HepG2 (cell line): ENCODE measurements at places on chromosomes 5 and 9. TPM values are rescaled to one million over a fixed set of nuclear protein-coding genes. Genes with fewer than 3 reads are reported as not detected.

DNA sequence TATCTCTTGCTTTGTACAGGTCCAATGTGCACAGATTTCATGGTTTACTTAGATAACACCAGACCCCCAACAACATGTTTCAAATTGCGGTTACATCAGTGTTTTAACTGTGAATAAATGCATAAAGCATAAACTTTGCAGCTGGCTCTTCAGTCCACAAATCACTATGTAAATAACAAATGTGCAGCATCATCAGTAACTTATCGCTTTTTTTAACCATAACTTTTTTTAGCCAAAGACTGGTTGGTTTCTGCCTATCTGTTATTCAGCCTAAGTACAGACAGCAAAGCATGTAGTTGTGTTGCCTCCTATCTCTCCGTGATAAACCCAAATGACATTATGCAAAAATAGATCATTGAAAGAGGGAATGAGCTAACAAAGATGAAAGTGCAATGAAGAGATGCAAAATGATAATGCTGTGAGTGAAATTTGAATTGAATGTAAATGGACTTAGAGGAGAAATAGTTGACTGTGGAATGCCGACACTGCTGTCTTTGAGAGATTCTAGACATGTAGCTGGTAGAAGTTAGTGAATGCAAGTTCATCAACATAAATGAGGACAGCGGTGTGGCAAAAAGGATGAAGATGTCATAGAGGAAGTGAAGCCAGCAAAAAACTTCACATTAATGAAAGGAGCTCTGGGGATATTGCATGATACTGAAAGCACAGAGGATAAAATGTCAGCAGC lies 108.8 kb downstream of the PDE8B start:
- no peak overlapping the region for H3K4me3 ChIP-seq
- no peaks in the 10 kb centered on the region for H3K36me3 ChIP-seq
- no peak overlapping the region for H3K27ac ChIP-seq

GRCh38 chr9:88804254-88804596 lies 187.0 kb upstream of the S1PR3 start:
- no peaks in the 10 kb centered on the region for H3K36me3 ChIP-seq
- no peak overlapping the region for H3K27ac ChIP-seq
- no peaks in the 10 kb centered on the region for H3K4me1 ChIP-seq

GRCh38 chr9:19660019-19660418 lies 128.8 kb downstream of the SLC24A2 start:
- DNase-seq = no peak
- H3K36me3 ChIP-seq = no peaks in the 10 kb centered on the region
- H3K27me3 ChIP-seq = no peaks in the 10 kb centered on the region
- no peaks in the 10 kb centered on the region for H3K4me1 ChIP-seq
- no peak overlapping the region for H3K4me3 ChIP-seq

GRCh38 chr9:129334105-129334935 lies 156.3 kb upstream of the IER5L start:
- H3K27ac ChIP-seq = peak overlapping the region; percentile 93
- no peaks in the 10 kb centered on the region for H3K36me3 ChIP-seq
- H3K4me1 ChIP-seq = peaks cover 58% of the 10 kb centered on the region
- H3K27me3 ChIP-seq = no peaks in the 10 kb centered on the region
- no peak overlapping the region; the same call in 1 of the 2 replicates for H3K4me3 ChIP-seq

GRCh38 chr9:135218331-135219225 lies 131.1 kb downstream of the OLFM1 start:
- no peaks in the 10 kb centered on the region for H3K36me3 ChIP-seq
- H3K27ac ChIP-seq = no peak overlapping the region
- no peak overlapping the region for H3K4me3 ChIP-seq
- H3K4me1 ChIP-seq = no peaks in the 10 kb centered on the region

SPINK7 gene
- total RNA-seq = not detected in 2 replicates

GRCh38 chr9:97773723-97774122 lies 76.6 kb upstream of the XPA start:
- no peak overlapping the region for H3K4me3 ChIP-seq
- H3K27me3 ChIP-seq = 0 out of 3 replicates have a peak, but pooled peaks cover 6% of the 10 kb centered on the region
- no peak for DNase-seq
- H3K36me3 ChIP-seq = no peaks in the 10 kb centered on the region

DNA sequence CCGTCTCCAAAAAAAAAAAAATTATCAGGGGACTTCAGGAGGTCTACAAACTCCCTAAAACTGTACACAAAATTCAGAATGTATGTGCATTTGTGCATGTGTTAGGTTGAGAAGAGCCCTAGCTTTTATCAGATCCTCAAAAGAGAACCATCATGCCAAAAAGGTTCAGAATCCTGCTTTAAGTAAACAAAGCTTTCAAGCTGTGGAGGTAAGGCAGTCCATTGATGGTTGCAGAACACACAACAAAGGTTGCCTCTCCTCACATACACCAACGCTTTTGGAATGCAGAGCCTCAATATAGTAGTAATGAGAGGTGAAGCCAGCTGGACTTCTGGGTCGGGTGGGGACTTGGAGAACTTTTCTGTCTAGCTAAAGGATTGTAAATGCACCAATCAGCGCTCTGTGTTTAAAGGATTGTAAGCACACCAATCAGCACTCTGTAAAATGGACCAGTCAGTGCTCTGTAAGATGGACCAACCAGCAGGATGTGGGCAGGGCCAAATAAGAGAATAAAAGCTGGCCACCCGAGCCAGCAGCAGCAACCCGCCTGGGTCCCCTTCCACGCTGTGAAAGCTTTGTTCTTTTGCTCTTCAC lies 57.9 kb upstream of the RNF38 start:
- no peak overlapping the region for H3K27ac ChIP-seq
- H3K4me1 ChIP-seq = peaks cover 27% of the 10 kb centered on the region
- DNase-seq = peak; percentile 70
- H3K36me3 ChIP-seq = no peaks in the 10 kb centered on the region; the same call in 2 of the 3 replicates
- no peaks in the 10 kb centered on the region for H3K27me3 ChIP-seq
- no peak overlapping the region for H3K4me3 ChIP-seq

DNA sequence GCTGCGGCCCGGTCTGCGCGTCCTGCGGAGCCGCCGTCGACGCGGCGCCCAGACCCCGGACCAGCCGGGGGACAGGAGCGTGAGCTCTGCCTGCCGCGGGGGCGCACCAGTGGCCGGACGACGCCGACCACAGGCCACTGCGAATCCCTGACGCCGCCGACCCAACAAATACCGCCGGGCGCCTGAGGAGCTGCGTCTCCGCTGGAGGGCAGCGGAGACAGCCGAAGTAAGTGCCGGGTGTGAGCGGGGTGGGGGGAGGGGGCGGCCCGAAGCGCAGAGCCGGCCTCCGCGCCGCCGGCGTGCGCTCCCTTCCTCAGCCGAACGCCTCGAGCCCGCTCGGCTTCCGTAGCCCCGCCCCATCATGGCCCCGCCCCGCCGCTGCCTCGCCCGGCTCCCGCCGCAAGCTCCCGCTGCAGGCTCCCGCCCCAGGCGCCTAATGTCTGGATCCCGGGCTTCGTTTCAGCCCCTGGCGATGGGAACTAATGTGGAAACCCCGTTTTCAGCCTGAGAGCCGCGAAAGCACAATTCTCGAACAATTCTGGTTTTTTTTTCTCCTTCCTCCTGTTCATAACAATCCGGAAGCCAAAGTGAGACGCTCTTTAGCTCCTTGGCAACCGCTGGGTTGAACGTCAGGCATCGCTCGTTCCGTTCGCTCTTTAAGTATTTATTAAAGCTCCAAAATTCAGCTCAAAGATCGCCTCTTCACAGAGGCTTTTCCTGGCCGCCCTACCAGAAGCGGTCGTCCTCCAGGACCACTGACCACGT lies at the start of gene RFK:
TSS of gene RFK (minus strand) at position 232 of the 765 bp plus-strand sequence. CDS start 255 bp downstream, outside the sequence.
- peaks cover 45% of the 10 kb centered on the region for H3K4me1 ChIP-seq
- peak within 1 kb of the TSS; percentile 83 for H3K4me3 ChIP-seq
- H3K27ac ChIP-seq = peak within 1 kb of the TSS; percentile 96

NRG2 gene
- not detected in 2 replicates for total RNA-seq

NR5A1 gene
- total RNA-seq = 38.8 and 44.7 TPM in 2 replicates

DNA sequence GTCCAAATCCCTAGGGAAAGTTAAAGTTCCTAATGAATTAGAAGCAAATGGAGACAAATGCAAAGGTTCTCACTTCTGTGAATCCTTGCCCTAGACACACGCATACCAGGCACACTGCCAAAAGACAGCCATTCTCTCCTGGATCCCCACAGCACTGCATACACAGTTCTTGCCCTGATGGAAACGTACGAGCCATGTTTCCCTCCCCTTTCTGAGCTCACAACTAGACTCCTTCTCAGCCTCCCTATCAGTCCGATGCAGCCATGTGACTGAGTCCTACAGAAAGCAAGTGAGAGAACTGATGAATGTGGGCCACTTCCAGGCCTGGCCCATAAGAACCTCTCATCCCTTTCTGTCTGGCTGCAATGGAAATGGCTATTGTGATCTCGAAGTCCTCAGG lies 92.0 kb downstream of the ZNF608 start:
- no peak overlapping the region for H3K4me3 ChIP-seq
- H3K36me3 ChIP-seq = no peaks in the 10 kb centered on the region

GRCh38 chr5:91478096-91478495 lies 95.0 kb upstream of the ARRDC3 start:
- H3K27me3 ChIP-seq = no peaks in the 10 kb centered on the region
- no peak overlapping the region for H3K27ac ChIP-seq

DNA sequence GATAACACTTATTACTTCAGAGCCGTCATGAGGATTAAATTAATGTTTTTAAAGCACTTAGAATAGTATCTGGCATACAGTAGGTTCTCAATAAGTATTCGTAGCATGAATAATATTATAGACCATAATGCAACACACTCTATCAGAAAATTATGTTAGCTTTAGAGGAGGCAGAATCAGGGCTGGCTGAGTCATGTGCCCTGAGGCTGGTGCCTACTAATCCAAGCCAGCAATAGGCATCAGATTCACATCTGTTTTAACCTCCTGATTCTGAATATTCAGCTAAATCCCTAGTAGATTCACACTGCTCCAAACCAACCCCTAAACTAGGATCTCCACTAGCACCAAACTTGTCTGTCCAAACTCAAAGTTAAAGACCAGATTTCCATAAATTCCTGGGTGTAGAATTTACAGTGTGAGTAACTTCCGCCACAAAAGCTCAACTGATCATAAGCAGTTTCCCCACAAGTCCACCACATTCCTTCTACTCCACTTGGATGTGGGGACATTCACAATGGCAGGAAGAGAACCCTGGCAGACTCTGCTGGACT lies 170.0 kb upstream of the DAPK1 start:
- no peak overlapping the region for H3K27ac ChIP-seq
- H3K36me3 ChIP-seq = no peaks in the 10 kb centered on the region
- no peak for DNase-seq
- no peaks in the 10 kb centered on the region for H3K27me3 ChIP-seq

RETREG1 gene
- total RNA-seq = not detected in 2 replicates

ENTPD2 gene
- 0.87 and 0.95 TPM in 2 replicates for total RNA-seq

ADAMTS19 gene
- total RNA-seq = not detected in 2 replicates

GRCh38 chr5:24381861-24382489 lies 262.8 kb downstream of the CDH10 start:
- DNase-seq = no peak
- no peaks in the 10 kb centered on the region for H3K4me1 ChIP-seq
- H3K27ac ChIP-seq = no peak overlapping the region
- no peaks in the 10 kb centered on the region for H3K36me3 ChIP-seq
- H3K27me3 ChIP-seq = no peaks in the 10 kb centered on the region

GRCh38 chr9:129077236-129077635 lies 3.7 kb upstream of the DOLPP1 start:
- H3K4me1 ChIP-seq = peaks cover 66% of the 10 kb centered on the region
- DNase-seq = no peak
- no peaks in the 10 kb centered on the region for H3K36me3 ChIP-seq
- H3K27ac ChIP-seq = peak overlapping the region; percentile 13
- no peaks in the 10 kb centered on the region for H3K27me3 ChIP-seq
- H3K4me3 ChIP-seq = no peak overlapping the region

DNA sequence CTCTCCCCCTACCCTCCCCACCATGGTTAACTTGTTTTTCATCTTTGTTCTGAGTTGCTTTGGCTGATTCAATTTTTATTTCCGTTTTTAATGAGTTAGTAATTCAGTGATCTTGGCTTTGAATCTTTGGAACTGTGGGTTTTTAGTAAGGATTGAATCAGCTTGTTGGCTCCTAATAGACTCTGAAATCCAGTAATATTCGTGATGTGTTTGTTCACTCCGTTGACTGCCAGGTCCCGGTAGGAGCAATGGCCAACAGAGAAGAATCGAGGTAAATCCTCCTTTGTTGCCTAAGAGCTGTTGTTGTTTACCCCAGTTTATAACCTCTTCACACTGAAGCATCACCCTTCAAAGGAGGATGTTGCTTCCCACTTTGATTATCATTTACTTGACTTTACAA lies 92.7 kb downstream of the PCSK1 start:
- no peaks in the 10 kb centered on the region for H3K36me3 ChIP-seq
- peaks cover 61% of the 10 kb centered on the region for H3K4me1 ChIP-seq
- H3K27me3 ChIP-seq = no peaks in the 10 kb centered on the region
- no peak overlapping the region for H3K27ac ChIP-seq
- DNase-seq = no peak
- no peak overlapping the region for H3K4me3 ChIP-seq

- DNase-seq = no peak
- no peak overlapping the region for H3K4me3 ChIP-seq
- H3K27me3 ChIP-seq = no peaks in the 10 kb centered on the region
Observed at GRCh38 chr9:111842313-111842712, 47.6 kb upstream of the SHOC1 start.

GFRA3 gene
- total RNA-seq = 0.10 and 0.27 TPM in 2 replicates

CEP72 gene
- 8.1 and 9.4 TPM in 2 replicates for total RNA-seq

SLC23A1 gene
- total RNA-seq = 3.6 and 6.6 TPM in 2 replicates

DNA sequence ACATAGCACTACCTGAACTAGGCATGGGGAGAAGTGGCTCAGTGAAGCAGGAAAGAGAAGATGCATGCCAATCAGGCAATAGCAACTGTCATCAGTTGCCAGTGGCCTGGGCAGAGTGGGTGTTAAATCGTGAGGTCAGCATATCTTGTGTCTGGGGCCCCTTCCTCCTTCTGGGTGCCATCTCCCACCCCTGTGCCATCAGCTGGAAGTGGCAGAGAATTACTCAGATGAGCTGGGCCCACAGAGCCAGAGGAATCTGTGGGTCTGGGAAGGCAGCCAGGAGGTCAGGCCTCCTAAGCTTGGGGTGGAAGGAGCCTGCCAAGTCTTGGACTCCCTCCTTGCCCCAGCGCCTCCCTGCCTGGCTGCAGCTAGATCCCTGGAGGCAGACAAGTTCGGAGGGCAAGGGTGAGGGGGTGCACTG lies 66.5 kb downstream of the GALNT12 start:
- H3K4me3 ChIP-seq = no peak overlapping the region
- no peak overlapping the region for H3K27ac ChIP-seq
- H3K4me1 ChIP-seq = no peaks in the 10 kb centered on the region
- peaks cover 5% of the 10 kb centered on the region; the same call in 1 of the 3 replicates for H3K27me3 ChIP-seq

GHR gene
- total RNA-seq = not detected in 2 replicates

- no peaks in the 10 kb centered on the region for H3K4me1 ChIP-seq
- no peaks in the 10 kb centered on the region for H3K27me3 ChIP-seq
- DNase-seq = no peak
- H3K4me3 ChIP-seq = no peak overlapping the region
Observed at GRCh38 chr5:31469466-31469865, 62.4 kb downstream of the DROSHA start.

DNA sequence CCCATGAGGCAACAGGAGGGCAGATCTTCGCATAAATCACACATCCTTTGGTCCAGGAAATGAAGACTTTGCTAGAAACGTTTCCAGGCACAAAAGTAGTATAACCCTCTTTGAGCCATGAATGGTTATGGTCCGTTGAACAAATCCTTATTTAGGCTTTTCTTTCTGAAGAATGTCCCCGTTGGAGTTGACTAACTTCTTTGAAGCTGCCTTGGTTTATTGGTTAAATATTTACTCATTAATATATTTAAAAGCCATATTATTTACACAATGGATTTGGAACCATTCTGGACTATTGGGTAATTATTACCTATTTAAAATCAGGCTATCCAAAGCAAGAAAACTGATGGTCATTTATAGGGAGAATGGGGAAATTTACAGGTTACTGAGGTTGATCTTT lies 347.6 kb upstream of the SLC30A5 start:
- H3K27me3 ChIP-seq = no peaks in the 10 kb centered on the region
- no peak overlapping the region for H3K27ac ChIP-seq
- H3K4me3 ChIP-seq = no peak overlapping the region
- no peaks in the 10 kb centered on the region for H3K36me3 ChIP-seq

GRCh38 chr9:95100071-95100627 lies 217.4 kb downstream of the FANCC start:
- no peak overlapping the region for H3K27ac ChIP-seq
- DNase-seq = no peak
- H3K4me3 ChIP-seq = no peak overlapping the region
- H3K27me3 ChIP-seq = no peaks in the 10 kb centered on the region
